Naive thymus-derived CD8-positive, alpha-beta T cell (primary cell): ENCODE measurements at places on chromosomes 4 and X. TPM values are rescaled to one million over a fixed set of nuclear protein-coding genes. Genes with fewer than 3 reads are reported as not detected.

GRCh38 chrX:119518371-119518770, 46.8 kb downstream of the STEEP1 start:
- no peak overlapping the region for H3K4me3 ChIP-seq
- peaks cover 2% of the 10 kb centered on the region for H3K4me1 ChIP-seq
- H3K27me3 ChIP-seq: no peaks in the 10 kb centered on the region
- no peak for DNase-seq
- H3K36me3 ChIP-seq: no peaks in the 10 kb centered on the region

DNA sequence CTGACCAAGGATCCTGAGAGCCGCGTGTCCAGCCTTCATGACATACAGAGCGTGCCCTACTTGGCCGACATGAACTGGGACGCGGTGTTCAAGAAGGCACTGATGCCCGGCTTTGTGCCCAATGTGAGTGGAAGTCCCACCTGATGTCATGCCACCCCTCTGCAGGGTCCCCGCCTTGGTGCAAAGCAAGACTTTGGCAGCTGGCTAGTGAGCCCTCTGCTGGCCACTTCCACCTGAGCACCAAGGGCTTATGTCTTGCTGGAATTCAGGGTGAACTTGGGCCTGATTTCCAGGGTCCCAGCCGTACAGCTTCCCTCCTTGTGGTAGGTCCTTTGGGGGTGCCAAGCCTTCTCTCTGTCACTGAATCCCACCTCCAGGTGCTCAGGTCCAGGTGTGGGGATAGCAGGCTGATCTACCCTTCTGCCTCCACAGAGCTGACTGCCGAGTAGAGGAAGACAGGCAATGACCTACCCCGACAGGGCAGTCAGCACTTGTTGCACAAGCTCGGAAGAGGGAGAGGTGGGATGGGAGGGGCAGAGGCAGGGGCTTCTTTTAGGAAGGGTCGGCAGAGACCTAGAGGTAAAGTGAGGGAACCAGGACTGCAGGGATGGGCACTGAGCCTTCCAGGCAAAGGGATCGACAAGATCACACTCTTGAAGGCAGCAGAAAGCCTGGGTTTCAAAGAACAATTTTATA, 248.1 kb downstream of the EVC2 start:
- DNase-seq: no peak
- H3K27me3 ChIP-seq: peaks cover 5% of the 10 kb centered on the region
- H3K27ac ChIP-seq: no peak overlapping the region
- H3K4me3 ChIP-seq: no peak overlapping the region
- no peaks in the 10 kb centered on the region for H3K4me1 ChIP-seq
- no peaks in the 10 kb centered on the region for H3K36me3 ChIP-seq

The CAPN6 gene
- not detected for total RNA-seq

- peaks cover 20% of the 10 kb centered on the region for H3K36me3 ChIP-seq
- H3K27me3 ChIP-seq: no peaks in the 10 kb centered on the region
- H3K4me1 ChIP-seq: no peaks in the 10 kb centered on the region
These were observed 120.0 kb upstream of the ZDHHC15 start for GRCh38 chrX:75642811-75643361.

- H3K27me3 ChIP-seq: no peaks in the 10 kb centered on the region
- no peaks in the 10 kb centered on the region for H3K4me1 ChIP-seq
- H3K4me3 ChIP-seq: no peak overlapping the region
- no peak overlapping the region for H3K27ac ChIP-seq
- DNase-seq: peak; percentile 33
These were observed 73.8 kb upstream of the FREM3 start for GRCh38 chr4:143773998-143774895.

DNA sequence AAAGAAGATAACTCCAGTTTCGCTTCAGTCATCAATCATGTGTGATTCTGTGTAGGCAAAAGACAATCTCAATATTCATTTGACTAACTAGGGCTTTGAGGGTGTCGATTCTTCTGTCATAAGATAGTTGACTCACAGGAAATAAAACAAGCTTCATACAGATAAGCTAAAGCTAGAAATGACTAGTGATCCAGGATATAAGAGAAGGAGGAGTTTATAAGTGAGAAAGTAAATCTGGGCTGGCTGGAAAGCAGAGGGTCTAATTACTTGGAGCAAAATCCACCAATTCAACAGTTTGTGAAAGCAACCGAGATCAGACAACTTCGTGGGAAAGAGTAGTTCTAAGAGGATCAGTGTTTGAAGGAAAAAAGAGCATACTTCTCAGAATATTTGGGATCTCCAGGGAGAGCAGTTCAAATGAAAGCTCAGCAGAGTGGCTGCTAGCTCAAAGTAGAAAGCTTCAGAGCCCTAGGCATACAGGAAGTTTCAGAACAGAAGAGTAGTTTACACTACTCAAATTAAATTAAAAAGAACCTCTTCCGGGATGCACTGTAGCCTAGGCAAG, 429.3 kb downstream of the INPP4B start:
- H3K27ac ChIP-seq: peak overlapping the region; percentile 91
- peaks cover 17% of the 10 kb centered on the region for H3K4me1 ChIP-seq
- no peak for DNase-seq

DNA sequence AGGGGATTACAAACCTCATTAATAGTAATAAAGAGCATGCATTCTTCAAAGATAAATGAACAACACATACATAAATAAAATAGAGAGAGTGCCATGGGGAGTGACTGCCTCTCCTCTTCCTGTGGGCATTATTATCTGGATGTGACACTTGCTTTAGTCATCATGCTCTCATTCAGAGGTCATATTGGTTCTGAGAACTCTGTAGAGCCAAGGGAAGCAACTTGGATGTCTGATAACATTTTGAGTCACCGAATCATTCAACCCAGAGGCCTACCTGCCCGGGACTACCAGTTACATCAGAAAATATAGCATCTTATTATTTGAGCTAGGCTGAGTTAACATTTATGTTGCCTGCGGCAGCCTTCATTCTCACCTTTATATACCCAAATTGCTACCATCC, 489.5 kb downstream of the STIM2 start:
- H3K4me1 ChIP-seq: no peaks in the 10 kb centered on the region
- no peaks in the 10 kb centered on the region for H3K36me3 ChIP-seq
- H3K27ac ChIP-seq: no peak overlapping the region
- H3K27me3 ChIP-seq: no peaks in the 10 kb centered on the region
- no peak overlapping the region for H3K4me3 ChIP-seq

The PHEX gene
- 0.18 TPM for total RNA-seq

The KDR gene
- total RNA-seq: not detected

The KCNIP4 gene
- total RNA-seq: not detected

DNA sequence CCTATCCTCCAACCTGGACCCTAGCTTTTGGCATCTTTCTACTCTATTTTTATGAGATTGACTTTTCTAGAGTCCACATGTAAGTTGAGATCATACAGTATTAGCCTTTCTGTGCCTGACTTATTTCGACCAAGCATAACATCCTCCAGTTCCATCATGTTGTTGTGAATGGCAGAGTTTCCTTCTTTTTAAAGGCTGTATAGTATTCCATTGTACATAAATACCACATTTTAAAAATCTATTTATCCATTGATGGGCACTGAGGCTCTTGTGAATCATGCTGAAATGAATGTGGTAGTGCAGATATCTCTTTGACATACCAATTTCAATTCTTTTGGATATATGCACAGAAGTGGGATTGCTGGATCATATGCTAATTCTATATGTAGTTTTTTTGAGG, 40.3 kb upstream of the STIM2 start:
- H3K4me1 ChIP-seq: peaks cover 42% of the 10 kb centered on the region
- DNase-seq: no peak
- H3K36me3 ChIP-seq: peaks cover 13% of the 10 kb centered on the region

- DNase-seq: no peak
- H3K27me3 ChIP-seq: peaks cover 2% of the 10 kb centered on the region
- no peak overlapping the region for H3K4me3 ChIP-seq
- H3K27ac ChIP-seq: no peak overlapping the region
- no peaks in the 10 kb centered on the region for H3K36me3 ChIP-seq
- H3K4me1 ChIP-seq: no peaks in the 10 kb centered on the region
These were observed 71.4 kb upstream of the TTC29 start for GRCh38 chr4:147017081-147017480.

The FATE1 gene
- not detected for total RNA-seq

- H3K36me3 ChIP-seq: peaks cover 19% of the 10 kb centered on the region
- H3K27me3 ChIP-seq: no peaks in the 10 kb centered on the region
- H3K27ac ChIP-seq: no peak overlapping the region
- H3K4me3 ChIP-seq: no peak overlapping the region
- DNase-seq: no peak
These were observed 119.5 kb downstream of the ARSF start for GRCh38 chrX:3160756-3161155.

DNA sequence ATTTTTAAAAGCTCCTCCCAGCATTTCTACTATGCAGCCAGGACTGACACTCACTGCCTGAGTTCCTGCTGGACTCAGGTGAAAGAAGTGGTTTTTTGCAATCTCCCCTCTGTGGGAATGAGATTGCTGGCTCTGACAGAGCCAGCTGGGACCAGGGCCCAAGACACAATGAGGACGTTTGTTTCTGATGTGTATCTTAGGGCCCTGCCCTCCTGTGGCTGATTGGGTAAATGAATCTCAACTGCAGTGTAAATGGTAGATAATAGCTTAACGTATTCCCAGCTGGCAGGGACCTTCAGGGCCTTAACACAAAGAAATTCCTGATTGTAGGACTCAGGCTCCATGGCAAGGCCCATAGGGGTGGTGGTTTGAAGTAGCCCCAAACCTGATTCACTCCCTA, 85.8 kb upstream of the PRPS1 start:
- no peaks in the 10 kb centered on the region for H3K4me1 ChIP-seq
- no peak overlapping the region for H3K4me3 ChIP-seq
- no peak overlapping the region for H3K27ac ChIP-seq
- DNase-seq: no peak

GRCh38 chrX:56728752-56729151, 291 bp upstream of the NBDY start:
- peak overlapping the region; percentile 93 for H3K4me3 ChIP-seq
- H3K36me3 ChIP-seq: no peaks in the 10 kb centered on the region
- H3K27ac ChIP-seq: peak overlapping the region; percentile 96
- DNase-seq: no peak
- H3K27me3 ChIP-seq: no peaks in the 10 kb centered on the region

DNA sequence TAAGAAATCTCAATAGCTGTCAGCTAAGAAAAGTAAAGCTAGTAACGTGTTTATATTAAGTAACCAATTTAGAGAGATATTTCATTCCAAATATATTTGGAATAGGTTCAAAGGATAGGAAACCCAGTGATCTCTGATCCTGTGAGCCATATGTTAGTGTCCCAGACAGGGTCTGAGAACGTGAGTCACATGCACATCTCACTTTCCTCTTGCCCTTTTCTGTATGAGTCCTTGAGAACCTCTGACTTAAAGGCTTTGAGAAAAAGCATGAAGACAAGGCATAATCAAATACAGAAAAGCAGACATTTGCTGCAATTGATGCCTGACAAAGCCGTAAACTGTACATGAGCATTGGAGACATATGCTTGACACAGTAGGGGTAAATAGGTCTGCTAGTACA, 655.1 kb upstream of the ADGRL3 start:
- no peaks in the 10 kb centered on the region for H3K4me1 ChIP-seq
- no peak overlapping the region for H3K27ac ChIP-seq
- H3K4me3 ChIP-seq: no peak overlapping the region

- no peaks in the 10 kb centered on the region for H3K27me3 ChIP-seq
- H3K4me1 ChIP-seq: no peaks in the 10 kb centered on the region
- H3K4me3 ChIP-seq: no peak overlapping the region
These were observed 308.7 kb upstream of the FAM241A start for GRCh38 chr4:111836601-111837000.

DNA sequence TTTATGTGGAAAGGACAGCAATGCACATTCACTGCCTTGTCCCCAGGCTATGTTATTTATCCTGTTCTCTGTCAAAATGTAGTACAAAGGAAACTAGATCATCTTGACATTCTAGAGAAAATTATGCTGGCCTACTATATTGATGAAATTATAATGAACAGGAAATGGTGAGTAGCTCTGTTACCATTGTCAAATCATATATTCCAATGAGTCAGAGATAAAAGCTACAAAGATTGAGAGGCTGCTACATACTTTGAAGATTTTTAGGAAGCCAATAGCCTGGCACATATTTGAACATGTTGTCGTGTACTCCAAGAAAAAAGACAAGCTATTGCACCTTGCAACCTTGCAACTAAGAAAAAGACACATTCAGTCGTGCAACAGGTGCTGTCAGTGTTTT, 52.7 kb upstream of the TET2 start:
- no peaks in the 10 kb centered on the region for H3K27me3 ChIP-seq
- DNase-seq: no peak
- H3K4me3 ChIP-seq: no peak overlapping the region
- no peak overlapping the region for H3K27ac ChIP-seq
- peaks cover 50% of the 10 kb centered on the region for H3K36me3 ChIP-seq
- H3K4me1 ChIP-seq: peaks cover 1% of the 10 kb centered on the region

The OCIAD2 gene
- 110 TPM for total RNA-seq

DNA sequence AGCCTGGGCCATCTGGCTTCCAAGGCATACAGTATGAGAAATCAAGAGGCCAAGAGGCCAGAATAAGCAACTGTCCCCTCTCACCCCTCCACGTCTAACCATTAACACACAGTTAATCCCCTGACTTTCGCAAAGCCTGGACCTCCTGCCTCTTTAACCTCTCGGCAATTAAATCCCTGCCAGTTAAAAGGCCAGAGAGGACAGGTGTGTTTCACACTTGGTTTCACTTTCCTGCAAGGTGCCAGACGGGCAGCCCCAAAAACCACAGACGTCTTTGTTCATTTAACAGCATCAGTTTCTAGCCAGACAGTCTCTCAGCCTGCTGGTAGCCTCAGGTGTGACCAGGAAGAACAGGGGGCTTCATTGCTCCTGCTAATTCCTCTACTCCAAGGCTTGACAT, 91.1 kb upstream of the KIT start:
- peaks cover 19% of the 10 kb centered on the region for H3K4me1 ChIP-seq
- no peak for DNase-seq
- H3K4me3 ChIP-seq: no peak overlapping the region
- H3K27ac ChIP-seq: peak overlapping the region; percentile 49
- H3K36me3 ChIP-seq: no peaks in the 10 kb centered on the region

The LRCH2 gene
- not detected for total RNA-seq

DNA sequence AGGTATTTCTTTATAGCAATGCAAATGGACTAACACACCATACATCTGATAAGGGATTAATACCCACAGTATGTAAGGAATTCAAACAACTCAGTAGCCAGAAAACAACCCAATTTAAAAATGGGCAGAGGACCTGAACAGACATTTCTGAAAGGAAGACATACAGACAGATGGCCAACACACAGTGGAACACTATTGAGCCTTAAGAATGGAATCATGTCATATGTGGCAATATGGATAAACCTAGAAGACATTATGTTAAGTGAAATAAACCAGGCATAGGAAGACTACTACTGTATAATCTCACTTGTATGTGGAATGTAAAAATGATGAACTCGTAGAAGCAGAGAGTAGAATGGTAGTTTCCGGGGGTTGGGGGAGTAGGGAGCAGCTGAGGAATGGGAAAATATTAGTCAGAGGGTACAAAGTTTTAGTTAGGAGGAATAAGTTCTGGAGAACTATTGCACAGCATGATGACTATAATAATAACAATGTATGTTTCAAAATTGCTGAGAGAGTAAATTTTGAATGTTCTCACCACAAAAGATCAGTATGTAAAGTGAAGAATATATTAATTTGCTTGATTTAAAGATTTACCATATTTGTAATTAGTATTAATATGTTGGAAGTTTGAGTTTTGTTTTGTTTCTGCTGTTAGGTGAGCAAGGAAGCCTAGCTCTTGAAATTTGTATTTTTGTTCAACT, 25.2 kb downstream of the WDR44 start:
- H3K27me3 ChIP-seq: no peaks in the 10 kb centered on the region
- no peaks in the 10 kb centered on the region for H3K4me1 ChIP-seq
- no peak overlapping the region for H3K27ac ChIP-seq
- DNase-seq: no peak
